Endothelial cell of umbilical vein (primary cell): ENCODE measurements at places on chromosomes 7 and 10. TPM values are rescaled to one million over a fixed set of nuclear protein-coding genes. Genes with fewer than 3 reads are reported as not detected.

The BLOC1S2 gene
- total RNA-seq: 45.9 and 54.0 TPM in 2 replicates

The CASTOR2 gene
- total RNA-seq: 25.1 and 25.5 TPM in 2 replicates

The COL26A1 gene
- total RNA-seq: not detected in 2 replicates

The PRKG1 gene
- 0.18 and 0.39 TPM in 2 replicates for total RNA-seq

The SLC18A3 gene
- total RNA-seq: not detected in 2 replicates

The SERPINE1 gene
- 2,296 and 2,645 TPM in 2 replicates for total RNA-seq

The CALML3 gene
- not detected in 2 replicates for total RNA-seq

The SORCS1 gene
- total RNA-seq: not detected in 2 replicates

The SLC25A13 gene
- total RNA-seq: 34.4 and 36.1 TPM in 2 replicates

The CALHM3 gene
- not detected in 2 replicates for total RNA-seq

The GHRHR gene
- not detected in 2 replicates for total RNA-seq

The SEMA3E gene
- not detected in 2 replicates for total RNA-seq

The ZNF316 gene
- 21.2 and 23.8 TPM in 2 replicates for total RNA-seq

The HIPK2 gene
- total RNA-seq: 40.3 and 43.8 TPM in 2 replicates

The PRKAG2 gene
- 45.1 and 51.5 TPM in 2 replicates for total RNA-seq

The MYH16 gene
- total RNA-seq: 0.09 and 0.11 TPM in 2 replicates

The CYP2W1 gene
- total RNA-seq: not detected in 2 replicates

The RELN gene
- total RNA-seq: 0.15 and 1.4 TPM in 2 replicates

The ANXA8L1 gene
- not detected in 2 replicates for total RNA-seq

The MAGI2 gene
- 5.8 and 6.0 TPM in 2 replicates for total RNA-seq

The HMX3 gene
- not detected in 2 replicates for total RNA-seq

The PTN gene
- not detected in 2 replicates for total RNA-seq

The MRLN gene
- not detected in 2 replicates for total RNA-seq

The GDF10 gene
- total RNA-seq: not detected in 2 replicates

The CNPY1 gene
- not detected in 2 replicates for total RNA-seq

The POLL gene
- total RNA-seq: 27.4 and 34.3 TPM in 2 replicates

The UCN3 gene
- total RNA-seq: not detected in 2 replicates

The ZNF365 gene
- 2.9 and 5.5 TPM in 2 replicates for total RNA-seq

The VSTM4 gene
- total RNA-seq: 0.07 and 0.12 TPM in 2 replicates

The NUDT1 gene
- 23.9 and 26.0 TPM in 2 replicates for total RNA-seq

The GLUD1 gene
- 86.6 and 94.7 TPM in 2 replicates for total RNA-seq

The HTR5A gene
- not detected in 2 replicates for total RNA-seq

The ECHDC3 gene
- 3.7 and 6.0 TPM in 2 replicates for total RNA-seq

The SKIDA1 gene
- total RNA-seq: 0.71 and 0.83 TPM in 2 replicates

The CALML5 gene
- not detected in 2 replicates for total RNA-seq

The UPP1 gene
- 53.6 and 60.7 TPM in 2 replicates for total RNA-seq

The UMAD1 gene
- 6.1 and 6.6 TPM in 2 replicates for total RNA-seq

The PDIA4 gene
- total RNA-seq: 306 and 308 TPM in 2 replicates

The TSPAN12 gene
- 19.0 and 19.8 TPM in 2 replicates for total RNA-seq

The CCDC172 gene
- total RNA-seq: not detected in 2 replicates

The ACHE gene
- 0.18 TPM in 2 replicates for total RNA-seq

The ARPC1B gene
- 232 and 294 TPM in 2 replicates for total RNA-seq

The SLC13A1 gene
- not detected in 2 replicates for total RNA-seq

The MMRN2 gene
- total RNA-seq: 169 TPM in 2 replicates

The OPN4 gene
- not detected in 2 replicates for total RNA-seq

The TACC2 gene
- 39.9 and 46.2 TPM in 2 replicates for total RNA-seq

The TUBB8 gene
- total RNA-seq: not detected in 2 replicates

The SHTN1 gene
- 29.7 and 36.5 TPM in 2 replicates for total RNA-seq

The LEP gene
- not detected in 2 replicates for total RNA-seq

The CYP3A7 gene
- total RNA-seq: not detected in 2 replicates

The KCTD7 gene
- total RNA-seq: 8.7 and 11.3 TPM in 2 replicates

The ADARB2 gene
- not detected in 2 replicates for total RNA-seq

The HOXA6 gene
- total RNA-seq: 17.9 and 20.7 TPM in 2 replicates

The PROSER2 gene
- 22.6 and 23.5 TPM in 2 replicates for total RNA-seq

The SDHAF3 gene
- total RNA-seq: 5.2 and 7.1 TPM in 2 replicates

The JAKMIP3 gene
- 0.07 TPM in 1 of 2 replicates, not detected in the other for total RNA-seq

The GPR15LG gene
- total RNA-seq: not detected in 2 replicates

The ADAP1 gene
- 0.46 and 0.49 TPM in 2 replicates for total RNA-seq
